ENCODE measurements at places on chromosomes 11 and 22. TPM values are rescaled to one million over a fixed set of nuclear protein-coding genes. Genes with fewer than 3 reads are reported as not detected.

- DNase-seq, result no peak
Observed at GRCh38 chr11:1521382-1522080, 35.0 kb upstream of the MOB2 start.

DNA sequence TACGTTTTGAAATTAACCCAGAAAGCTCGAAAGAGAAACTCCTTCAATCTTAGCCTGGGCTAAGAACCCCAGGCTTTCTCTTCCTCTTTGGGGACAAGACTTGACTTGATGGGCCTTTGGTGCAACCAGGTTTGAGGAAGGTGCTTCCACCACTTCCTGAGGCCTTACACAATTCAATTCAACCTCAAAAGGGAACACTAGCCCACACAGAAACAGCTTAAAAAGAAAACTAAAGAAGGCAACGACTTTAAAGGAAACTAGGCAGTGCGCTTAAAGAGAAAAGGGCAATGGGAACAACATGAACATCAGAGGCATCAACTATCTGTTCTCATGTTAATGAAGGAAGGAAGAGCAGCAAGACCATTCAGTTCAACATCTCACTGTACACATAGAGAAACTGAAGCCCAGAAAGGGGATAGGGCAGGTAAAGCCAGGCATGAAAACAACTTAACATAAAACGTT lies 24.8 kb downstream of the PAK1 start:
- no peak for DNase-seq

DNA sequence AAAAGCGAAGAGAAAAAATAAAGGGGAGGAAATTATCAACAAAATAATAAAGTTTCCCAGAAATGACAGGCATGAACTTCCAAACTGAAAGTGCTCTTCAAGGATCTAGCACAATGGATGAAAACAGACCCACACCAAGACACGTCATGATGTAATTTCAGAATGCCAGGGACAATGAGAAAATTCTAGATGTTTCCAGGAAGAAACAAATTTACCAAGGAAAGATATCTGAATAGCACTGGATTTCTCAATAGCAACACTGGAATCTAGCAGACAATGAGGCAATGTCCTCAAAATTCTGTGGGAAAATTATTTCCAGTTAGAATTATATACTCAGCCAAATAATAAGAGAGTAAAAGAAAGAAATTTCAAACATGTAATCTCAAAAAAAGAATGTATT lies 46.0 kb downstream of the DENND5A start:
- peak; percentile 55 for DNase-seq

GRCh38 chr11:75873417-75874221 lies 58.6 kb downstream of the UVRAG start:
- no peak for DNase-seq

GRCh38 chr11:11089805-11090204 lies 232.0 kb upstream of the ZBED5 start:
- DNase-seq, result no peak

PLAAT3 gene
- 3.2 TPM for total RNA-seq

- no peak for DNase-seq
Observed at GRCh38 chr11:106765469-106766258, 252.6 kb downstream of the GUCY1A2 start.

GRCh38 chr11:107496011-107496410 lies 38.4 kb upstream of the CWF19L2 start:
- DNase-seq, result peak; percentile 61

DNA sequence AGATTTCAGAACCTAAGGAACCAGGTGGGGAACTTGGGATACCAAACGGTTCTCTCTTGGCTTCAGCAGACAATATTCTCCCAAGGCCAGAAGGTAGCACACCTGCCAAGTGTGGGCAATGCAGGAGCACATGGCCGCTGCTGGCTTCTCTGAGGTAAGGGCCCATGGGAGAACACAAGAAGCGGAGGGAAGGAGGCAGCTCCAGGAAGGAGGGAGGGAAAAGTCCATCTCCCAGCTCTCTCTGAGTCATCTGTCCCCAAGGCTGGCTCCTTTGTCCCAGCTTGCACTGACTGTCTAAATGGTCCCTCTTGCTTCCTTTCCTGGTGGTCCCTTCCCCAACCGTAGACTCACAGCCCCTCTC lies 557.9 kb upstream of the CADM1 start:
- DNase-seq, result no peak

- no peak for DNase-seq
Observed at GRCh38 chr11:131932584-131933325, 562.3 kb downstream of the NTM start.

- peak; percentile 95 for DNase-seq
Observed at GRCh38 chr11:35617687-35618496, at the start of gene FJX1. FJX1 (plus strand) TSS chr11:35618460; CDS start chr11:35618637, 177 bp downstream.

GRCh38 chr11:693887-694562 lies 997 bp downstream of the DEAF1 start:
- DNase-seq, result no peak

BID gene
- total RNA-seq, result 69.5 TPM

GRCh38 chr11:116330439-116331185 lies 442.2 kb downstream of the BUD13 start:
- no peak for DNase-seq

DNA sequence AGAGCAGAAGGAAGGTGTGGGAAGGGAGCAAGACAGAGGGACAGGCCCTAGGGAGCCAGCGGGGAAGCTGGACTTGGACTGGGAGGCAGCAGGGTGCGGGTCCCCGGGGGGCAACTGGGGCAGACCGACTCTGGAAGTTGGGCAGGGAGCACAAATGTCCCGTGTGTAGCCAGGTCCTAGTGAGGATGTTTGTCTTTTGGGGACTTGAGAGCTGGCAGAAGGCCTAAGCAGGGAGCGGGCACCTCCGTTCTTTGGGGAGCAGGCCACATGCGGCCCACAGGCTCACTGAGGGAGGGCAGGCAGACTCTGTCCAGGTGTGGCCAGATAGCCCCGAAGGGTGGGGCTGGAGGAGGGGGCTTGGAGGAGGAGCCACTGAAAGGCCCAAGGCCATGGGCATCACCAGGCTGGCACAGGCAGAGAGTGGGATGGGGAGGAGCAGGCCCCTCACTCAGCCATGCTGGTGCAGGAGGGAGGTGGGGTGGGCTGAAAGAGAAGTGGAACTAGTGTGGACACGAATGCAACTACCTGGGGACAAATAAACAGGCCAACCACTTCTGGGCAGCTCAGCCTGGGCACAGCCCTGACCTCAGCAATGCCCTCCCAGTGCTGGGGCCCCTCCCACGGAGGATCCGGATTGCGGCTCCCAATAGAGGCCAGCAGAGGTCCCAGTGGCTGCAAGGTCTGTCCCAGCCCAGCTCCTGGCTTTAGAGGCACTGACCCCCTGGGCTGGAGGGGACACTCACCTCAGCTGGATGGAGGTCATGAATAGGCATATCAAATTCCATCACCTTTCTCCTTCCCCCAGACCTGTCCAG lies 1.3 kb upstream of the SCARF2 start:
- no peak for DNase-seq

DNA sequence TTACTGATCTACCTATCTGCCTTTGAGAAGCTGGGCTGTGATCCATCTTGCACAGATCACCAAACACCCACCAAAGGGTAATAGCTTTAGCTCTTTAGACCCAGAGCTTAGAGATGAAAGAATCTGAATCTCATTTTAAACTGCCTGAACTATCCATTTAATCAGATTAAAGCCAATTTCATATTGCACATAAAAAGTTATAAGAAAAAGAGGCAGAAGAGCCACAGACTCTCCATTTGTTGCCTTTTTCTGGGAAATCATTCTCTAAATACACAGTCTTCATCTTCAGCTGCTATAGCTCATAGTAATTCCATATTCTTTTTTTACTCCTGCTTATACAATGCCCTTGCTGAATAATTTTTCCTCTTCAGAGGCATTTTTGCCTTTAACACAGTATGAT lies 271.2 kb downstream of the DLG2 start:
- no peak for DNase-seq

RASSF7 gene
- total RNA-seq, result 6.8 TPM

HNRNPUL2 gene
- 3.9 TPM for total RNA-seq

OR56A1 gene
- total RNA-seq, result not detected

- DNase-seq, result peak; percentile 51
Observed at GRCh38 chr11:123549926-123550917, 104.2 kb downstream of the SCN3B start.

DNA sequence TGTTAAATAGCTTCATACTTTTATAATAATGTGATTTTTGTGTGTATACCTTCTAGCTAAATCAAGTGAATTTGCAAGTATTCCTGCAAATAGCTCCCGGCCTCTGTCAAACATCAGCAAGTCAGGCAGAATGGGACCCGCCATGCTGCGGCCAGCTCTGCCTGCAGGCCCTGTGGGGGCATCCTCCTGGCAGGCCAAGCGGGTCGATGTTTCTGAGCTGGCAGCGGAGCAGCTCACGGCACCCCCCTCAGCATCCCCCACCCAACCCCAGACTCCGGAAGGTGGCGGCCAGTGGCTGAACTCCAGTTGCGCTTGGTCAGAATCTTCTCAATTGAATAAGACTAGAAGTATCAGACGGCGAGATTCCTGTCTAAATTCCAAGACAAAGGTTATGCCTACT lies 19.3 kb downstream of the GTSE1 start:
- no peak for DNase-seq

GRCh38 chr22:40177738-40178416 lies at the start of gene TNRC6B:
TNRC6B (plus strand) TSS chr22:40177925; CDS start chr22:40178136, 211 bp downstream.
- peak; percentile 98 for DNase-seq

DNA sequence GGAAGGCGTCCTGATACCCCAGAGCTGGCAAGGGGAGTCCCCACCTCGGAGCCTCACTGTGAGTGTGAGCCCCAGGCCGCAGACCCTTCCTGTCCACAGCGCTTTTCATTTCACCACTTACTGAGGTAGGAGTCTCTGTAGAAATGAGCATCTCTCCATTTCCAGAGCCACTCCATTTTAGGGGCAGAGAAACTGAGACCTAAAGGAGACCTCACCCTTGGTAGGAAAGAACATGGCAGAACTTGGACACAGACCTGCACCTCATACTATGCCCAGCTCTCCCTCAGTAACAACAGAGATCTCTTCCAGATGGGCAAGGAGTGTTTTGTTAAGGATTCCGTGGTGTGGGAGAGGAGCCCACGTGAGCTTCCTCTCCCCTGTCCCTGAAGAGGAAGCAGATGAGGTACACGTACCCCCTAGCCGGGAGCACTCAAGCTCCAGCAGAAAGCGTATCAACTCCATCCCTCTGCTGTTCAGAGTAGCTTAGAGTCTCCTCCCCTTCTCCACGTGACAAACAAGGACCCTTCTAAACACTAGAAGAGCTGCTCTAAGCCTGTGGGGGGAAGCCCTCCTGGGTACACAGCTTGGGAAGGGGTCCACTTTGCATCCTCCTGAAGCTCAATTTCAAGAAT lies 532 bp upstream of the VSIG2 start:
- DNase-seq, result no peak

DNA sequence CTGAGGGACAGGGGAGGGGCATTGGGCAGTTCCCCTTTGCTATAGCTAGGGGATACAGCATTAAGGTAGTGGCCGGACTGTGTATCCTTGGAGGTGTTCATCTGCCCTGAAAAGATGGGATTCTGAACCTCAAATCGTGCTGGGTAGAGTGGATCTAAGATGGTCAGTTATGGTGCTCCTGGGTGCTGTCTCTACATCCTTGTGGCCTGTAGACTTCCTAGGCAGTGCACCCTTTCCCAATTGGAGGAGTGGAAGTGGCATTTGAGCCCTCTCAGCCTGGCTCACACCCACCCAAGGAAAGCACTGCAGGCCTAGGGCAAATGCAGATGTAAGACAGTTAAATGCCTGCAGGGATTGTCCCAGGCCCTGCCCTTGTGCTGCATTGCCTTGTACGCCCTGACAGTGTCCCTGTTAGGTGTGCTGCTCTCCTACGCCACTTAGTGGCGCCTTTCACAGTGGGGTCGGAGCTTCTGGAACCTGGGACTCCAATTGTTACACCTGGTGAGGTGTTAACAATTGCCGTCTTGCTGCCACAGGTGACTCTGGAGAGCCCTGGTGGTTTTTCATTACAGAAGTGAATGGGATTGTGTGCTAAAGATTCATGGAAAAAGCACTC lies 35.0 kb downstream of the PPFIBP2 start:
- no peak for DNase-seq

DNA sequence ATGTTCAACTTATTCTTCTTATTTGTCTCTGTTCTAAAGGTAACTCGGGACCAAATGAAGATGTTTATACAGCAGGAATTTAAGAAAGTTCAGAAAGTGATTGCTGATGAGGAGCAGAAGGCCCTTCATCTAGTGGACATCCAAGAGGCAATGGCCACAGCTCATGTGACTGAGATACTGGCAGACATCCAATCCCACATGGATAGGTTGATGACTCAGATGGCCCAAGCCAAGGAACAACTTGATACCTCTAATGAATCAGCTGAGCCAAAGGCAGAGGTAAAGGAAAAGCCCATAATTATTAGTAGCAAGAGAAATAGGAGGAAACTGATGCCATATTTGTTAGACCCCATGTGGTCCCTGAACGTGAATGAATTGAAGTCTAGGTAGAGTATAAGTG lies 63.3 kb downstream of the TRIM44 start:
- peak; percentile 88 for DNase-seq

RAB6A gene
- total RNA-seq, result 81.0 TPM

- DNase-seq, result peak; percentile 93
Observed at GRCh38 chr22:29040385-29041275, 21.0 kb downstream of the C22orf31 start.

DNA sequence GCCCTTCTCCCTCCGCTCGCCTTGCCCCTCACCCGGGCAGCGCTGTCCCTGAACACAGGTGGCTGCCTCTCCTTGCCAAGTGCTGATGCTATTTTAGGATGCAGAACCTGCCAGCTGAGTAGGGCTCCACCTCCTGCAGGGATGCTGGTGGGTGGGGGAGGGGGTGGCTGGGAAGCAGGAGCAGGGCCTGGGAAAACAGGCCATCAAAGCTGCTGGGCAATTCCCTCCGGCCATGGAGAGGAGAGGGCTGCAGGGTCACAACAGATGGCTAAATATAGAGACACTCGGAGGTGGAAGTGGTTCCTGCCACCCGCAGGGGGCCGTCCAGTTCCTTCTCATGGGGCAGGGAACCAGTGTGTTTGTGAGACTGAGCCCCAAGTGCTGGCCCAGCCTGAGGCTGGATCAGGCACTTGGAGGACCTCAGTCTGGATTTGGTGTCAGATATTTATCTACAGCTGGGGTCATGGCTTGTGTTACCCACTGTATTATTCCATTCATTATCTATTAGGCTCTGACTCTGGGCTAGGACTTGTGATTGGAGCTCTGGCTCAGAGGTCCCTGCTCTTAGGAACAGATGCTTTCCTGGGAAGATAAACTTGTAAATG lies 59.6 kb downstream of the LRRC32 start:
- no peak for DNase-seq
